ENCODE measurements at places on chromosomes 11 and 22.

- DNase-seq, result no peak
Measured at GRCh38 chr11:108897071-108897481, 232.2 kb downstream of the DDX10 start.

- no peak for DNase-seq
Measured at GRCh38 chr11:99366546-99366945, 345.8 kb downstream of the CNTN5 start.

DNA sequence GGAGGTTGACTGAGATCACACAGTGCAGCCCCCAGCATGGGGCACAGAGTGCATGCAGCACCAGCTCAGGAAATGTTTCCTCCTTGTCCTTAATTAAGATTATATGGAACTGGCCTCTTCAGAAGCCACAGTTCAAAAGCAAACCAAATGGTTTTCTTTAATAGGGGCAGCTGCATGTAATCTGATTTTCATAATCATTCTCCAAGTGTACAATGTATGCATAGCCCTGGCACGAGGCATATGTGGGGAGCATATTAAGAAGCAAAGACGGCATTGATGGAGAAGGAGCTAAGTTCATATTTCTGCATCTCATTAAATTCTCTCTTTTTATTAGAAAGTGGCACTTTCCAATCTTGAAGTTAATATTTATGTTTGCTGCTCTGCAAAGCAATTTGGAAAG, 9.9 kb upstream of the PARVB start:
- no peak for DNase-seq

DNA sequence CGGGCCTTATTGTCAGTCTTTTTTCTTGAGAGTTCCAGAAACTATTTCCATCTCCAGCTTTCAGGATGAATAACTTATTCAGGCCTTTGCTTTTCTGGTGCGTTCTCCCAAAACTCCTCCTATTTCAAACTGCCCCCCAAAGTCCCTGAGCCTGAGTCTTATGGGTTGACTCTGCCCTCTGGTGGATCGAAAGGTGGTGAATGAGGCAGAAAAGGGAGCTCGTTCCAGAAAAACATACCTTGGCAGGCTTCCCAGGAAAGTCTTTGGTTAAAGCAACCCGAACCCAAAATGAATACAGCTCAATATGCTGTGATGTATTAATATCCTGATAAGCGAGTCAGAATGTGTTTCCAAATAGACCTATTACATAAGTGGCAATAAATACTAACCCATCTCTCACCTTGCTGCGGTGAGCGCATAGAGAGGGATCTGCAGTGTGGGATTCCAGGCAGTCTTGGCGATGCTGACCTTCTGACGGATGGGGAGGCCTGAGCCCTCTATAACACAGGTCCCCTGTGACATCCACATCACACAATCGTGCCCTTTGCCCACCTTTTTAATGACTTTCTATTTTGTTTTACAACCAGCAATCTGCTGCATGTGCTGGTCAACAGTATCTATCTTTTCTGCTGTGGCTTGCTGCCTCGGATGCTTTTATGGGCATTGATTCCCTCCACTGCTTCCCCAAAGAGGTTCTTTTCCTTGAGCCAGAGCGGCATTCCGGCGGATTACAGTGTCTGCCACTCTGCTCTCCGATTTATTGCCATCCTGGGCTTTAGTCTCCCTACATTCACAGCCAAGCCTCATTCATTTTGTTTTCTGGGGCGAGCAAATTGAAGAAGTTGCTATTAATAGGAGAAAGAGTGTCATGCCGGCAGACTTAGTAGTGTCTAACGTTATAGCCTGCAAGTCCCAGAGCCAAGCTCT, 756.8 kb downstream of the NTM start:
- DNase-seq, result no peak

GRCh38 chr11:125588505-125588904, 4.1 kb upstream of the STT3A start:
- no peak for DNase-seq

- no peak for DNase-seq
Measured at GRCh38 chr11:76459846-76460245, 15.0 kb downstream of the EMSY start.

- no peak for DNase-seq
Measured at GRCh38 chr22:24761888-24762675, 12.4 kb downstream of the PIWIL3 start.

GRCh38 chr11:20157728-20158127, 2.5 kb downstream of the DBX1 start:
- no peak for DNase-seq

DNA sequence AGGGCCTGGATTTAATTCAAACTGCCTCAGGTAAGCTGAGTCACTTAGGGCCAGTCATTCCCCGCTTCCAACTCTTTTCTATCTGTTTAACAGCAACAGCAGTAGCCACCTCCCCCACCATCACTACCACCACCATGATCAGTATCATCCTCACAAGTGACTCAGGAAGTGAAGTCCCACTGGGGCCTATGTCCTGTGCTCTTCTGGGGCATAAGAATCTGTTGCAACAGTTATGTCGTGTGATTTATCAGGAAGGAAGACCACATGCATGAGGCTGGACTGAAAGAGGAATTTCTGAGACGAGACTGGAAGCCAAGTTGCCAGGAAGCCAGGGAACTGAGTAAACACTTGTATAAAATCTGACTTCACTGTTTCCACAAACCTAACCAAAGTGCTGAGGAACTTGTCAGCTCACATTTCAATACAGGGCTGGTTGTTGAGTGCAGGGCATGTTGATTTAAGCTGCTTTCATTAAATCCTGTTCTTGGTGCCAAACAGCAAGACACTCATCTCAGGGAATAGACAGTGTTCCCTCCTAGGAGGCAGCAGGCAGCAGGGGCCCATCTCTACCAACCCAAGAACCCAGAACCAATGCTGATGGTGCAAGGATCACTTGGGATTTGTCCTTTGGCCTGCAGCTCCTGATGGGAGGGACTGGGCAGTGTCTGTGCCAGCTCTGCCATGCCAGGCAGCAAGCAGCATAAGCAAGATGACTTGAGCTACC, 226.7 kb upstream of the NARS2 start:
- no peak for DNase-seq

- DNase-seq, result no peak
Measured at GRCh38 chr22:48863965-48864528, 963.6 kb downstream of the BRD1 start.
